ENCODE measurements at places on chromosomes 11 and 22. TPM values are rescaled to one million over a fixed set of nuclear protein-coding genes. Genes with fewer than 3 reads are reported as not detected.

RAB3IL1 gene
- 9.4 TPM for total RNA-seq

IGSF9B gene
- total RNA-seq: 4.7 TPM

IGLL1 gene
- total RNA-seq: not detected

SORL1 gene
- total RNA-seq: 6.3 TPM

OR52E8 gene
- total RNA-seq: not detected

CYP2D6 gene
- total RNA-seq: not detected

JAML gene
- total RNA-seq: 6.8 TPM

TMPRSS5 gene
- 2.1 TPM for total RNA-seq

STT3A gene
- total RNA-seq: 129 TPM

Measured in skeletal muscle tissue (tissue), 5 donors.